ENCODE measurements at places on chromosomes 5 and 9.

DNA sequence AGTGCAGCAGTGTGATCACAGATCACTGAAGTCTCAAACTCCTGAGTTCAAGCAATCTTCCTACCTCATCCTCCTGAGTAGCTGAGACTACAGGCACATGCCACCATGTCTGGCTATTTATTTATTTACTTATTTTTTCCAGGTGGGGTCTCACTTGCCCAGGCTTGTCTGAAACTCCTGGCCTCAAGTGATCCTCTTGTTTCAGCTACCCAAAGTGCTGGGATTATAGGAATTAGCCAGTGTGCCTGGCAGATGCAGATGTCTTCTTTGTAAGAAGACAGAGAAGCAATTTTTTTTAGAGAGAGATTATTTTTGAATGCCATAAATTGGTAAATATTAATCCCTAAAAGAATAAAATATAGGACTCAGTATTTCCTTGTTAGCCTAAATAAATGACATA lies 54.3 kb downstream of the CHSY3 start:
- no peak for DNase-seq

DNA sequence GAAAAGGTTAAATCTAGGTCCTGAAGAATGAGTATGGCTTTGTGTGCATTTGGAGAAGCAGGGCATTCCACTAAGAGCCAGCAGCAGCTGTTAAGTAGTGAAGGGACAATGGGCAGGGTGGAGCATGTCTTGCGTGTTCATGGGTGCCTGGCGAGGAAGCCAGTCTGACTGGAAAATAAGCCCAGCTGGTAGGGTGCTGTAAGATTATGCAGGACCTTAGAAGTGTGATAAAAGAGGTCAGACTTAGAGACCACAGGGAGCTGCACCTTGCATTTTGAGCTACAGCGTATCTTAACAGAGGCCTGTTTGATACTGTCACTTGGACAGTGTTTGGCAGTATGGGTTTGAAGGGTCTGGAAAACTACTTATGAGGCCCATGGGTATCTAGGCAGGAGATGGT lies 131.7 kb upstream of the ELL2 start:
- no peak for DNase-seq

- DNase-seq, result no peak
These were observed 88.0 kb downstream of the PLPP1 start for GRCh38 chr5:55446640-55447351.

DNA sequence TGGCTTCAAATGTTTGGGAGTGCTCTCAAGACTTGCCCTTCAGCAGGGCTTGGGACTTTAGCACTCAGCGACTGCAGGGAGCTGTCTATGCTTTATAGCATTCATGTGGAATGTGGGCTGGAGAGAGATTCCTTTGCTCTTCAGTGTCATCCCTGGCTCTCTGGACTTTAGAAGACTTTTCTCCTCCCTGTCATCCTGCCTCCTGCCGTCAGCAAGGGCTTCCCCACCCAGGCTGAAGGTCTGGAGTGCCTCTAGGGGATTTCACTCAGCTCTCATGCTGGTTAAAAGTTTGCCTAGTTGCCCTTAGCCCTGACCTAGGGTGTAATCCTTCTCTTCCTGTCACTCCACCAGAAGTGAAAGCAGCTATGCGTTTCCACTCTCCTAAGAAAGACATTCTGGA lies 210.9 kb downstream of the FRMD3 start:
- DNase-seq, result no peak

GRCh38 chr5:81156732-81157131 lies 76.4 kb upstream of the CKMT2 start:
- DNase-seq, result no peak

DNA sequence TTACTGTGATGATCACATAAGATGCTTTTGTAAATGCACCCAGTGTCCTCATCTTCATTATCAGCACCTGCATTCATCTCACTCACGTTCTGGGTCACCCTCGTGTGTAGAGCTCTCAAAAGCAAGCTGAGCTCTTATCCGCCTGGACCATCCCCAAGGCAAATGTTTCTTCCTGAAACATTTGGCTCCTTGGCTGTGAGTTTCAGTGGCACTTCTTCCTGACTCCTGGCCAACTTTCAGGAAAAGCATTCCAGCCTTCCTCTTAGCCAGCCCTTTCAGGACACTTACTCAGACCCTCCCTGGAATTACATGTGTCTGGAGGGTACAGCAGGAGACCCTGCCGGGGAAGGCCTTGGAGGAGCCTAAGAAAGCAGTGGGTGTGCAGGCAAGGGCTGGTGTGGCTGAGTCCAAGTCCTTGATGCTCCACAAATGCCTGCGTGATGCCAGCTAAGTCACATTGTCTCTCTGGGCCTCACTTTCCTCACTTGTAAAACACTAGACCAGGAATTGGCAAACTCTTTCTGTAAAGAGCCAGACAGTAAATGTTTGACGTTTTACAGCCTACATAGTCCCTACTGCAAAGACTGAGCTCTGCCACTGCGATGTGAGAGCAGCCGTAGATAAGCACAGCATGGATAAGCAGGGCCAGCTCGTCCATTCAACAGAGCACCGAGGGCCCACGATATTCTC lies 72.1 kb downstream of the PDE6A start:
- no peak for DNase-seq

DNA sequence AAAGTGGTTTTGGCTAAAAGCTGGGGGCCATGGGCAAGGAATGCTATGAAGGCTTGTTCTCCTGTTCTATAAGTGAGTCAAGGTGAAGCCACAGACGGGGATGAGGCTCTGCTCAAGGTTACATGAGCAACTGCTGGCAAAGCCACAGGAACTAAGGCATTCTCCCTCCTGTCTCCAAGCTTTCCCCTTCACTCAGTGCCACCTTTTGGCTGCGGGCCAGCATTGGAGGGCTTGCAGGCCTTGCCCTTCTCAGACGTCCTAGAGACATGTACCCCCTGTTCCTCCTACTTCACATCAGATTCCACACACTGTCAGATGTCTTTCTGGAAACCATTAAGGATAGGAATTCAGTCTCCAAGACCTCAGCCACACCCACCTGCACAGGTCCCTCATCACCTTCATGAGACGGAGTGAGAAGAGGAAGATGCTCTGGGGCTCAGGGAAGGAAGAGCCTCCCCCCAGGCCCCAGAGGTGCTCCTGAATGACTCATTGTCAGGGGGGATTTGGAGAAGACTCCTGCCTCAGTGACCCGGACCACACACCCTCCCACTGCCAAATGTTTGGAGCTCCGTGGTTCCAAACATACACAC lies 20.5 kb upstream of the MEIKIN start:
- DNase-seq, result no peak

DNA sequence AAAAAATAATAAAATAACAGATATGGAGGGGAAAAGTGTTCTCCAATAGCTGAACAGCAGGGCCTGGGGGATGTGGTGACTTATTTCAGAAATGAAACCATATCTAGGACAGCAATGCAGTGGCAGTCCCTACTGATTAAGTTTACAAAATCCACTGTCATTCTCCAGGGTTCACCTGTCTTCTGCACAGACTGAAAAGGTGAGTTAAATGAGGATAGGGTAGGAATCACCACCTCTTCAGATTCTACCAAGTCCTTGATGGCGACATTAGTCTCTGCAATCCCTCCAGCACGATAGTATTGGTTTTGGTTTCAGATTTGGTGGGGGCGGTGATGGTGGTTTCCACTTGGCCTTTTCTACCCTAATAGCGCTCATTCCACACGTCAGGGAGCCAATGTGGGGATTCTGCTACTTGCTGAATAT lies 32.3 kb upstream of the NPM1 start:
- no peak for DNase-seq

- DNase-seq, result no peak
These were observed 132.2 kb downstream of the CDC42SE2 start for GRCh38 chr5:131396015-131396414.

GRCh38 chr5:132098151-132098594 lies 24.6 kb downstream of the CSF2 start:
- no peak for DNase-seq

DNA sequence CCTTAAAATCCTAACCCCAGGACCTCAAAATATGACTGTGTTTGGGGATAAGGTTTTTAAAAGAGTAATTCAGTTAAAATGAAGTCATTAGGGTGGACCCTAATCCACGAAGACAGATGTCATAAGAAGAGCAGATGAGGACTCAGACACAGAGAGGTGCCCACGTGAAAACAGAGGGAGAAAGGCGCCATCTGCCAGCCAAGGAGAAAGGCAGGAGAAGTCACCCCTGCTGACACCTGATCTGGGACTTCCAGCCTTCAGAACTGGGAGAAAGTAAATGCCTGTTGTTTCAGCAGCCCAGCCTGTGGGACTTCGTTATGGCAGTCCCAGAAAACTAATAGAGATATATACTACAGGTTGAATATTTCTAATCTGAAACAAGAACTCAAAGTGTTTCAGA lies 67.4 kb downstream of the ROR2 start:
- DNase-seq, result no peak

DNA sequence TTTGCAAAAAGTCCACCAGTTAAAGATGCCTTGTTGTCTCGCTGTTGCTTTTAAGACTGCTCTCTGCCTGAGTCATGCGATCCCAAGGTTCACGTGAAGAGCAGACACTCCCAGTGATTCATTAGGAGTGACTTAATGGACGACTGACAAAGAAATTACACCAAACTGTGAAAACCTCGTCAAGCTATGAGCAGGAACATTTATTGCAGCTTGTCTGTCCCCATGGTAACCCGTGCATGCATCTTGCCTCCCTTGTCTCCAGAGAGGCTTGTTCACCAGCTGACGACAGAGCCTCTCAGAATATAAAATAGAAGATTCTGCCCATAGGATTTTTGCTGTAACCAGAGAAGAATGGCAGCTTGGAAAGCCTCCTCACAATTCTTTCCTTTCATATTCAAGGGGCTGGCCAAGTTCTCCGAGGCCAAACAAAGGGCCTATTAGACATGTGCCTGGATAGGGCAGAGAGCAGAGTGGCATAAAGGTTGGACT lies 352.7 kb downstream of the SPOCK1 start:
- peak; percentile 50 for DNase-seq

DNA sequence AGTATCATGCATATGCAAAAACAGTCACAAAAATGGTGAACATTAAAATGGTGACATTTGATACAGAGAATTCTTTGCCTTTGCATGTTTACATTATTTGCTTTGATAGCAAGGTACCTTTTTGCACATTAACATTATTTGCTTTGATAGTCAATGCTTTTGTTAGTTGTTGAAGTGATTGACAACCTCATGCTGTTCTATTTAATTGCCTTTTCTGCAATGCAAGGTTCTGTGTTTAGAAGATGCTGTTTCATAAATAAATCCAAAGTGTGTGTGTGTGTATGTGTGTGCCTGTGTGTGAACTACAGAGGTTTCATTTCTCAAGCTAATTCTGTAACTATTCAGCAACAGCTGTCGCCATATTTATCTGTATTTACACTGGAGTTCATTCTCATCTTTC lies 668.7 kb downstream of the NR2F1-AS1 start:
- DNase-seq, result no peak

GRCh38 chr5:58825899-58826298 lies 243.0 kb downstream of the RAB3C start:
- no peak for DNase-seq

DNA sequence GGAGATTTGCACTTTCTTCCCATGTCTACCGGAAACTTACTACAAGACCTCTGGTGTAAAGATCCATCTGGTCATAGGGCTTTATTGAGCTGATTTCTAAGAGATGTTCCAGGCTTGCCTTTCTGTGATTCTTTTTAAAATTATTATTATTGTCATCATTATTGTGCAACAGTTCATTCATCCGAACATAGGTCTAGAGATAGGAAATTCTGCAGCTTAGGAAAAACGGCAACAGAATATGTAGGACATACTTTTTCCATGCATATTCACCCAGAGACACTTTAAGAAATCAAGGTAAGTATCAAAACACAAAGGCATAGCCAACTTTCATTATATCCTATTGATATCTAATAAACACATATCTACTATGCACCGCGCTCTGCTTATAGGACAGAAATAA lies 378.2 kb upstream of the KLF4 start:
- no peak for DNase-seq

DNA sequence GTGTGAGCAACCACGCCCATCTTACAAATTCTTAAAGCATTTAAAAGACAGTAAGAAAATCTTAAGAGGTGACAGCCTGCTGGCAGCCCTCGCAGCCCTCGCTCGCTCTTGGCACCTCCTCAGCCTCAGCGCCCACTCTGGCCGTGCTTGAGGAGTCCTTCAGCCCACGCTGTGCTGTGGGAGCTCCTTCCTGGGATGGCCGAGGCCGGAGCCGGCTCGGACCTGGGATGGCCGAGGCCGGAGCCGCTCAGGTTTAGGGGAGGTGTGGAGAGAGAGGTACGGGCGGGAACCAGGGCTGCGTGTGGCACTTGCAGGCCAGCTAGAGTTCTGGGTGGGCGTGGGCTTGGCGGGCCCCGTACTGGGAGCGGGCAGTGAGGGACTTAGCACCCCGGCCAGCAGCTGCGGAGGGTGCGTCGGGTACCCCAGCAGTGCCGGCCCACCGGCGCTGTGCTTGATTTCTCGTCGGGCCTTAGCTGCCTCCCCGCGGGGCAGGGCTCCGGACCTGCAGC lies 9.3 kb upstream of the ECM2 start:
- no peak for DNase-seq

- no peak for DNase-seq
These were observed 2.3 kb downstream of the CDKN2B-AS1 start for GRCh38 chr9:21996858-21997257.

DNA sequence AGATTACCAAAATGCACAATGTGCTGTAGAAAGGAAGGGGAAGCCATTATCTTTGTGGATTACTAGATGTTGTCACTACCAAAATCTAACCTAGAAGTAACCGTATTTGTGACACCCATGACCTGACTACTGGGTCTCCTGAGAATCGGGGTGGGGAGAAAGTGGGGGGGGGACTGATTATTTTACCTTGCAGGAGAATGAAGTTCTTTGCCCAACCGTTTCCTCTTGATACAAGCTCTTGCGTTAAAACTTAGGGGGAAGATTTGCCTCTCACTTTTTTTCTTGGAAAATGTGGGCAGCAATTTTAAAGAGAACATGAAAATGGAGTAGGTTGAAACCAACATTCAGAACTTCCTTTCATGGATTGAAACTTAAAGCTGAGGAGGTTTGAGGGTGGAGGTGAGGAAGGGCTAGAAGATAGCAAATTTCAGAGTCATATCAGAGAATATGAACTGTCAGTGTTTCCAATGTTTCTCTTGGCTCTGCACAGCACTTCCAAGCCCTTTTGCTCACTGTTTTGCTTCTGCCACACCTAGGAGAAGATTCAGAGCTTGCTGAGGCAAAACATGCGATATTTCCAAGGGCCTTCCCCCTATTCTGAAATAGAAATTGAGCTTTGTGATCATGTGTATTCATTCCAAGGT lies 280.8 kb downstream of the AOPEP start:
- DNase-seq, result no peak

DNA sequence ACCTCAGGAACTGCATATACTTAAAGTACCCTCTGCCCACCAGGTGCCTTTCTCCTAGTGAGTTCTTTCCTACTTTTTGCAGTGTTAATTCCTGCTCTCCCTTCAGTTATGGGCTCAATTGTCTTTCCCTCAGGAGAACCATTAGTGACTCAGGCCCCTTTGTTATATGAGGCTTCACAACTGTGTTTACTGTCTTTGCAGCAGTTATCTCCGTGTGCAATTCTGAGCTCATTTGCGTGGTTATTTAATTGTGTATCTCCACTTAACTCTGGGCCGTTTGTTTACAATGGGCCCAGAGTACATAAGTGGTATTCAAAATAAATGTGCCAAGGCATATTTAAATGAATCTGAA lies 9.6 kb downstream of the FBXO38 start:
- DNase-seq, result no peak

Measured in adrenal gland (tissue), 19 donors.